Gastroesophageal sphincter (tissue), 4 donors: ENCODE measurements at places on chromosomes 12 and 14. TPM values are rescaled to one million over a fixed set of nuclear protein-coding genes. Genes with fewer than 3 reads are reported as not detected.

DNA sequence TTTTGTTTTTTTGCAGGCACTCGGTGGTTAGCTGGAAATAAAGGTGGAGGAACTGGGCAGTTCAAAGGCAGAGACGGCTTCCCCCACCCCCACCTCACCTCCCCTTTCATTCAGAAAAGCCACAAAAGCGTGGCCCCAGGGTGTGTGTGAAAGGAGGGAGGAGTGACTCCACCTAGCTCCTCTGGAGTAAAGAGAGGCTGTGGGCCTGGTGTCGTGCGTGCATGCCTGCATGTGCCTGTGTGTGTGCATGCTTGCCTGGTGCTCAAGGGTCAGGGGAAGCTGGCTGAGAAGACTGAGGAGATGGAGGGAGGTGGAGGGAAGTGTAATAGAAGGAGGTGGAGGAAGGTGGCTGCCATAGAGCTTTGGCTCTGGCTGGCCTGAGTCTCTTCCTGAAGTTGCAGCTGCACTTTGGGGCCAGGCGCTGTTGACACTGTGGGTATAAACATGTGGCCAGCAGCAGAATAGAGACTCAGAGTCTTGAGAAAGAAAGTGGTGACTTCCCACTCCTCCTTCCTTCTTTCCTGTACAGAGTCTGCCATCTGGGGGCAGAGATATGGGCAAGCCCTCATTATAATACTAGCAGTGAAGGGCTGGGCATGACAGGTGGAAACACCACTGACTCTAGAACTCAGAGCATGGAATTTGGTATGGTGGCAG, 36.9 kb upstream of the SINHCAF start:
- ATAC-seq = peak; percentile 39

DNA sequence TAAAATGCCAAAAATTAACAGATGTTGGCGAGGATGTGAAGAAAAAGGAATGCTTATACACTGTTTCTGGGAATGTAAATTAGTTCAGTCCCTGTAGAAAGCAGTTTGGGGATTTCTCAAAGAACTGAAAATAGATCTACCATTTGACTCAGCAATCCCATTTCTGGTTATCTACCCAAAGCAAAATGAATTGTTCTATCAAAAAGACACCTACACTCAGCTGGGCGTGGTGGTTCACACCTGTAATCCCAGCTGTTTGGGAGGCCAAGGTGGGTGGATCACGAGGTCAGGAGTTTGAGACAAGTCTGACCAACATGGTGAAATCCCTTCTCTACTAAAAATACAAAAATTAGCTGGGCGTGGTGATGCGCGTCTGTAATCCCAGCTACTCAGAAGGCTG, 279.3 kb upstream of the PDE3A start:
- ATAC-seq = no peak

DNA sequence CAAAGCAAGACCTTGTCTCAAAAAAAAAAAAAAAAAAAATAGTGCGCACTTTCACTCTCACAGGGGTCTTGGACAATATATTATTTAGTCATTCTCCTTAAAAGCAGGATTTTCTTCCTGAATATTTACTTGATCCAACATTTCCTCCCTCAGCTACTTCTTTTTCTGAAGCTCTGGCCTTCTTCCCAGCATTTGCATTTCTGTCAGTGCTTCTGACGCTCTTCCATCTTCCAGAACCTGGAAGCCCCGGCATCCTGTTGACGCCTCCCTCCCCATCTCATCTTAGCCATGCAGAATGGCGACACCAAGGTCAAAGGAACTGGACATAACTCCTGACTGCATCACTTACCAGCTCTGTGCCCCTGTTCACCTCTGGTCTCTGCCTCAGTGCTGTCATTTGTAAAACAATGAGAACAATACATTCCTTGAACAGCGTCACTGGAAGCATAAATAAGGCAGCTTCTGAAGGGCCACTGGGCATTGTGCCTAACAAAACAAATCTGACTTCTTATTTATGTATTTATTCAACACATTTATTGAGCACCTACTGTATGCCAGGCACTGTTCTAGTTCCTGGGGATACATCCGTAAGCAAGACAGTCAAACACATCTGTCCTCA, 90.9 kb upstream of the MDM1 start:
- no peak for ATAC-seq

DNA sequence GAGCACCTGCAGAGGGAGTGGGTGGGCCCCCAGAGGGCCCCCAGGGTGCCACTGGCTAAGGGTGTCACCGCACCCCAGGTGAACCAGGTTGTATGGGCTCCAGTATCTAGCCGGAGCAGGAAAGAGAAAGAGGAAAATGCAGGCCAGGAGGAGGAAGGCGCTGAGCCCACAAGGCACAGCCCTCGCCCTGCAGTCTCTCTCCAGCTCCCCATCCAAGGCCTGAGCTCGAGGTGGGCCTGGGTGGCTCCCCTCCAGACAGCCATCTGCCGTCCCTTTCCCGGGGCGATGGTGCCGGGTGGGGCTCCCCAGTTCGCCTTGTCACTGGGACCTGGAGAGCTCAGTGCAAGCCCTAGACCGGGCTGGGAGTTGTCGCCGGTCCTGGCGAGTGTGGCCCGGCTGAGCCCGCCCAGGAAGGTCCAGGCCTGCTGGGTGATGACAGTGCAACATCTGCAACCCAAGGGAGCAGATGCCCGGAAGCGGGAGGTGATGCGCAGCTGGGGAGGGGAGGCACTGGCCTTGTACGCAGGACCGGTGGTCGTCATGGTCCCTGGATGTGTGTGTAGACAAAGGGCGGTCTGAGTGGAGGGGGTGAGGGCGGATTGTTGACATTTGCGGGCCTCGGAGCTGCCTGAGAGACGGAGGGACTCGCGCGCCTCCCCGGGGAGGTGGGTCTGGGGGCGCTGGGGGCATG, 716 bp downstream of the TMEM179 start:
- no peak for ATAC-seq

DNA sequence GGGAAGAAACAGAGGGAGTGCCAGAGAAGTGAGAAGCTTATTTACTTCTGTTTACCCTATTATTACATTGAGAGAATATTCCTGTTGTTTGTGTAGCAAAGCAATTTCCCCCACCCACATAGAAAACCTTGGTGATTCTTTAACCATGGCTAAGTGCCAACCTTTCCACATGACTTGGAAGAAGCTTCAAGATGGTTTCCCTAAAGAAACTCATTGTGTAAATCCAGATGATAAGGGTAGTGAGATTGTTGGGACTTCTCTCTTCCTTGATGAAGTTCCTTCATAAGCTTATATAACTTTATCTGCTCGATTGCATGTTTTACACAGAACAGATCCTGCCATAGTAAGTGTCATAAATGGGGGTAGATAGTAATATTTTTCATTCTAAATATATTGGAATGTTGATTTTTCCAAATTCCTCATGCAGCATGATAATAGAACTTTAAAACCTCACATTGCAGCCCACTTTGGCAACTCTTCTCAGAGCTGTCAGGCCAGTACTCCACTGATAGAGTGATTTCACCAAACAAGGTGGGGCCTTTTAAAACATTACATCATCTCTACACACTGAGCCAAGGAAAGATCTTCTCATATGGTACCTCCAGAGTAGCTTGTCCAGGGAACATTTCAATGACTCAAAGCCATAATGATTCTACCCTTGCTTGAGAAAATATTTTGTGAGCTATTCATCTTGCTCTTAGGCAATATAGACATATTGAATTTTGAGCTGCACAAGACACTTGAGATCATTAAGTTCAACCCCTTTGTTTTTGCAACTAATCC, 47.8 kb upstream of the KIF21A start:
- no peak for ATAC-seq

GRCh38 chr12:46963977-46964971, 115.1 kb upstream of the PCED1B start:
- peak; percentile 43 for ATAC-seq

GRCh38 chr12:58907391-58907790, 12.9 kb downstream of the LRIG3 start:
- no peak for ATAC-seq

GRCh38 chr12:29707846-29708245, 75.9 kb downstream of the TMTC1 start:
- ATAC-seq = no peak

PAWR gene
- 92.1 TPM for total RNA-seq

- no peak for ATAC-seq
Measured at GRCh38 chr14:22210906-22211305, 378.1 kb downstream of the DAD1 start.

KRT73 gene
- total RNA-seq = not detected

- ATAC-seq = no peak
Measured at GRCh38 chr14:58054100-58054499, 97.9 kb downstream of the ARMH4 start.

- ATAC-seq = no peak
Measured at GRCh38 chr12:48819986-48820725, 1.9 kb downstream of the CACNB3 start.

CACNA2D4 gene
- total RNA-seq = 2.8 TPM

DNA sequence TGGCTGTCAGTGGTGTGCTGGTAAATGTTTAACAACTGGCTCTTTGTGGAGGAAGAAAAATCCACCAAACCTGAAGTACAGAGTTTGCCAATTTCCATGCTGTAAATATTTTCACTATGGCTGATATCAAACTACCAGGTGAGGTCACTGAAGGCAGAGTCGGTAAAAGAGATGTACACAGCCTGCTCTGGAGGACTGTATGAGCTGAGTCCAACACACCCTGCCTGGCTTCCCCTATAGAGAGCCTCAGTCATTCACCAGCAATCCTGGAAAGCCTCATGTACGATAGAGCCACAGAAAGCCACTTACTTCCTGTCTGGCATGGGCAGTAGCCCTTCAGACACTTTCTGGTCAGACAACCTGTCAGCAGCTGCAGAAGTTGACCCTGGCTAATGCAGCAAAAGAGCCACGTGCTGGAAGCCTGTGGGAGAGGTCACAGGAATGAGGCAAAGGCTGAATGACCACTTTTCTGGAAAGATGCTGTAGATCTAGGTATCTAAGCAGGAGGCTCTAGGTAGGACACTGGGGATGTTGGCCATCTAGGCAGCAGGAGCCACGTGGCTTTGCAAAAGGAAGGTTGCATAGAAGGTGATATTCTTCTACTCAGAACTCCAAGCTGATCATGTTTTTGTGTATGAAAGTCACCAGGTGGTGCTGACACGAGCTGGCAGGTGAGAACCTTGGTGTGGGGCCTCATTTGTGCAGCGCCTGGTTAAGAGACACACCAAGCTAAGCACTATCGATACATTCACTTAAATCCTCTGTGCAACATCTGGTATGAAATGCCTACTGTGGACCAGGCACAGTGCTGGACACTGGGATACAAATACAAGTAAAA, 553.9 kb downstream of the VRK1 start:
- no peak for ATAC-seq

DNA sequence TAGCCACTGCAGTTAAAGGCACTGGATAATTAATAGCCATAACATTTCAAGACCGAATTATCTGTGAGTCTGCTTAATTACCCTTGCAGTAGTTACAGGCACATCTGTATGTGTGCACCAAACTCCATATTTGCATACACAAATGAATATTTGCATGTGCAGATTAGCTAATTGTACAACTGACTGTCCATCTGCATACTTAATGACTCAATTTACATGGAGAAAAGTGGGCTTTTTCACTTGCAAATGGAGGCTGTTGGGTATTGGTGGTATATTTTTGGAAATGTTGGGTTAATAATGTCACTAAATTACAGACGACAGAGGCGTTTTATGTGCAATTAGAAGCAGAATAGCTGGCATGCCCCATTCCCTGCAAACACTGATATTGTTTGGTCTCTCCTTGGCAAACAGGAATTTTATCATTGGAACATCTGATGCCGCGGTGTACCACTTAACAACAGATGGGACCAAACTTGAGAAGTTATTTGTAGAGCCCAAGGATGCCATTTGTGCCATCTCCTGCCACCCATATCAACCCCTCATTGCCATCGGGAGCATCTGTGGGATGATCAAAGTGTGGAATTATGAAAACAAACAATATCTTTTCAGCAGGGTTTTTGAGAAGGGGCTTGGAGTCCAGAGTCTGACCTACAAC, 39.6 kb downstream of the CFAP251 start:
- no peak for ATAC-seq

GLIPR1L1 gene
- not detected for total RNA-seq

- no peak for ATAC-seq
Measured at GRCh38 chr12:98751580-98752115, 106.6 kb downstream of the APAF1 start.

DNA sequence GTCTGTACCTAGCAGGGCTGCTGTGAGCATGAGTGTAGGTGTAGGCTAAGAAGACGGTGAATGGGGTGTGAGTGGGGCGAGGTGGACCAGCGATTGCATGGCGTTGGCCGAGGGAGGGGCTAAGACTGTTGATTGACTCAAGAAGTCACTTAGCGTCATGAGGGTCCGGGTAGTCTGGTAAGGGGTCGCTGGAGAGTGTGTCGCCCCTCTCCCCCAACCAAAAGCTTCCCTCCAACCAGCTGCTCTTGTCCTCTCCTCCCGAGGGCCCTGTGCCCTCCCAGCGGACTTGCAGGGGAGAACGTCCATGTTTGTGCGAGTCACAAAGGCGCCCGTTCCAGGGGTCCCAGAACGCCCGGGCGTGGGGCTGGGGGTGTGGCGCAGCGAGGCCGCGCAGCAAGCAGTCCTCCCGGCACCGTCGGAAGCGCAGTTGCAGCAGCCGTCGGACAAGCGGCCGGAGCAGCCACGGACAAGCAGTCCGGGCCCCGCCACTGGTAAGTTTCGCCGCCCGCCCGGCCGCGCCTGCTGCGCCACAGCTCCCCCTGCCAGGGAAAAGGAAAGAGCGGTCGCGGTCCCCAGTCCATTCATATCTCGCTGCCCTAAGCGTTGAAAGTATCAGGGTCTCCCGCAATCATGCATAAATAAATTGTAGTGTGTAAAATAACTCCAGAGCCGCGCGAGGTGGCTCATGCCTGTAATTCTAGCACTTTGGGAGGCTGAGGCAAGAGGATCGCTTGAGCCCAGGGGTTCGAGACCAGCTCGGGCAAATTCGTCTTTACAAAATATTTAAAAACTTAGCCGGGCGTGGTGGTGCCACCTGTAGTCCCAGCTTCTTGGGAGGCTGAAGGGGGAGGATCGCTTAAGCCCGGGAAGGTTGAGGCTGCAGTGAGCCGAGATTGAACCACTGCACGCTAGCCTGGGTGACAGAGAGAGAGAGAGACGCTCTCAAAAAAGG, at the start of gene CCDC63:
Gene CCDC63, plus strand, starts transcription at position 373 of the 952 bp plus-strand sequence. CDS start 5,968 bp downstream, outside the sequence.
- ATAC-seq = peak; percentile 70

DNA sequence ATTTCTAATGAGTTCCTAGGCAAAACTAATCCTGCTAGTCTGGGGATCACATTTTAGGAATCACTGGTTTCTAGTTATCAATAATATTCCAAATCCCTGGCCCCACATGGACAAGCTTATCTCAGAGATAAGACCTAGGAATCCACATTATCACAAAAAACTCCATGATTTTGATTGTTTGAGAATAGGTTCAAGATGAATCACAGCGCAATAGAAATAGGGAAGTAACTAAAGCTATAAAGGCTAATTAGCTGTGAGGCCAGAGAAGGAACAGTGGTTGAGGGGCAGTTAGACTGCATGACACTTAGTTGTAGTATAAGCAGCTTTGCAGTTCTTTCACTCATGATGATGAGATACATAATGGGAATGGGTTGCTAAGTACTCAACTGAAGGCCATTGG, 13.1 kb upstream of the ATP5F1B start:
- ATAC-seq = no peak

DNA sequence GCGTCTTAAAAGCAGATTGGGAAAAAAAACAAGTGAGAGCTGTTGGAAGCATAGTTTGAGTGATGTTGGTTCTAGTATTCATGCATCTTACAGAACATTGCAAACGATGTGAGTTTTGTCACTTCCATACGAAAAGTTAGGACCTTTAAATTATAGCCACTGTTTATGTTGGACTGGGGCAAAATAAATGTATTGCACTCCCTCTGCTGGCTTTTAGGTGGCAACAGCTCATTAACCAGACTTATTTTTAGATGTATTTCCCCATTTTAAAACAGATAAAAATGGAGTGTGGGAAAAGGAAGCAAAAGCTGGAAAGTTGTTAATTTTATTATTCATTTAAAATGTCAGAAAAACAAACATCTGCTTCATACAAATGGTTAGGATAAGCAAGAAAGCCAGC, 111.9 kb downstream of the LGR5 start:
- no peak for ATAC-seq
